NCI-H1694 (cell line): ENCODE measurements at places on chromosomes 7 and 10.

DNA sequence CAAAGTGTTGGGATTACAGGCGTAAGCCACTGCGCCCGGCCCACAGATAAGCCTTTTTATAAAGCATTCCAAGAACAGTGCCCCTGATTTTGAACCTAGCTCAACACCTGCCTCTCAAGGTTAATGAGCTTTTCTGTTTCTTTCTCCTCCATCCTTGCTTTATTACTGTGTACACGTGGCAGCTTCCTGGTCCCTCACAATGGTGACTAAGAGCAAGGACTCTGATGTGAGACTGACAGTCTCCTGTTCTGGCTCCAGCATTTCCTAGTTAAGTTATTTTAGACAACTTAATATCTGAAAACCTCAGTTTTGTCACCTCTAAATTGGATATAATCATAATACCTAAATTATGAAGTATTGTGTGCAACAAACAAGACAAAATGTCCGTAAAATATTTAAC is 9.9 kb downstream of the HABP2 start:
- no peak for DNase-seq

DNA sequence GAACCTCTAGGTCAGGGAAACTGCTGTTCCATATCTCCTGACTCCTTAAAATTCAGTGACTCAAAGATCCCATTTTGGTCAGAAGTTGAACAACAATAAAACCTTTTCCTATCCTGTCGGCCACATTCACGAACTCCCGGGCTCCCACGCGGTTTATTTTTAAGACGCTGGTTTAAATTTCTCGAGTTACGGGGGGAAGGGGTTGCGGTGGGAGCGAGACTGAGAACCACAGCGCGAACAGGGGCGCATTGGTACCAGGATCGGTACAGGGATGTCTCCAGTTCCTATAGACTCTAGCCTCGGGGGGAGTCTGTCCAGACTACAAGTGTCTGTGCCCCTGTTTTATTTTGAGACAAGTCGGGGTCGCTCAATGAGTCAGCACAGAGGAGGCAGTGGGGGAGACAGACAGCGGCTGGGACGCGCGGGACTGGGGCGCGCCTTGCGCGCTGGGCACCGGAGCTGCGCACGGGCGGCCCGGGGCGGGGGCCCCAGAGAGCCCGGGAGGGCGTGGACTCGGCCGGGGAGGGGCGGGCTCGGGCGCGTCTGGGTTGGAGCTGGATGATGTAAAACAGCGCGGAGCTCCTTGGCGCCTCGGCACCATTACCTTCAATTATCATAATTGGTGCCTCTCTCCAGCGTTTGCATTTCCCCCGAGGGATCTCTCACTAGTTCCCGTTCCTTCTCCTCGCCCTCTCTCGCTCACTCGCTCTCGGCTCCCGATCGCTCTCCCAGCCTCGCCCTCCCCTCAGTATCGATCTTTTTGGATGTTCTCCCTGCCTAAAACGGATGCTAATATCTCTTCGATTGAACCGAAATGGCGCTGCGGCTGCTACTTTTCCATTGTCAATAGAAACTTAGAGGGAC is 8.7 kb upstream of the BAMBI start:
- no peak for DNase-seq

DNA sequence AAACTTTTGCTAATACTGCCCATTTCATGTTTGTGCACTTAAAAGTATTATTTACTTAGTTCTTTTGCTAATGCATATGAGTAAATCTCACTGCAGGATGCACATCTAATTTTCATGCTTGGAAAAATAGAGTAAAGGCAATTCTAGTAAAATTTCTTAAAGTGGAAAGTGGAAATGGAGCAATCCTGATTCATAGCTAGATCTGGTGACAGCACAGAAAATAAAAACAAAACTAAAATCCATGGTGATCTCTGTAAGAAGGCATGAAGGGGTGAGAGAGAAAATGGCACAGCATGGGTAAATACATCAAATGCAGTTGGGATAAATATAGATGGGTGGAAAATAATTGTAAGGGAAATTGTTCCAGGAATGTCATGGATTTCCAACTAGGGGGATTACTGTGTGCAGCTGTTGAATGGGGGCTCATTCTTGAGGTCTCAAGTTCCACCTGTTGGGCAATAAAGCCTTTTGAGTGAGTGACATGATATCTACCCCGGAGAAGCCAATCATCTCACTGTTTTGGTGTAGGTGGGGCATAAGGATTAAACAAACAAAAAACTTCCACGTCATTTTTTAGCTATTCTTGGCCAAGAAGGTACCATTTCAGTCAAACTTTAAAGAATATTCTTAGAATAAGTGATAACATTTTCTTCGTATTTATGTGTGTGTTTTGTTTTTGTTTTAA is 1.7 kb upstream of the MCU start:
- DNase-seq, result no peak

GRCh38 chr7:67760971-67761370 is 764.3 kb downstream of the TYW1 start:
- no peak for DNase-seq

DNA sequence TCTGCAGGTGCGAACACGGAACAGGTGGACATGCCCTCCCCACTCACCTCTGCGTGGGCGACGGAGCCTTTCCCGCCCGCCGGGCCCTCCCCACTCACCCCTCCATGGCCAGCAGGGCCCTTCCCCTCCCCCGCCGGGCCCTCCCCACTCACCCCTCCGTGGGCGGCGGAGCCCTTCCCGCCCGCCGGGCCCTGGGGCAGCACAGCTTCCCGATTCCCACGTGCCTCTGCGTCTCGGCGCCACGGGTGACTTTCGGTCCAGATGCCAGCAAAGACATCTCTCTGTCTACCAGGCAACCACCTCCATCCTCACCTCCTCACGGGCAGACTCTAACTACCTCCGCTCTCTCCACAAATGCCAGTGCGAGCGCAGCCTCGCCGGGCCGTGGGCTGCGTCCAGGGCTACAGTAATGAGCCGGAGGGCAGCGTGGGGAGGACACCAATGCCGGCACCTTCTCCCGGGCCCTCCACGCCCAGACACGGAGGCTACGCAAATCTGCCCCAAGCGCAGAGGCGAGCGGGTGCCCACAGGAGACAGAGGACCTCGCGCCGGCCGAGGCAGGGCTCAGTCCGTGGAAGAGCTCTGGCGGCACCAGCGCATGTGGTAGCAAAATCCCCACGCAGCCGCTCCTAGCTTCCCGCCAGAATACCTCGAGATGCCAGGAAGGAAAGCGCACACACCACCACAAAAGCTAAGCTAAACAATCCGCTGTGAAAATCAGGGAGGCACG is 21.8 kb downstream of the GPER1 start:
- no peak for DNase-seq

GRCh38 chr7:157529768-157530560 is 193.2 kb downstream of the DNAJB6 start:
- no peak for DNase-seq

DNA sequence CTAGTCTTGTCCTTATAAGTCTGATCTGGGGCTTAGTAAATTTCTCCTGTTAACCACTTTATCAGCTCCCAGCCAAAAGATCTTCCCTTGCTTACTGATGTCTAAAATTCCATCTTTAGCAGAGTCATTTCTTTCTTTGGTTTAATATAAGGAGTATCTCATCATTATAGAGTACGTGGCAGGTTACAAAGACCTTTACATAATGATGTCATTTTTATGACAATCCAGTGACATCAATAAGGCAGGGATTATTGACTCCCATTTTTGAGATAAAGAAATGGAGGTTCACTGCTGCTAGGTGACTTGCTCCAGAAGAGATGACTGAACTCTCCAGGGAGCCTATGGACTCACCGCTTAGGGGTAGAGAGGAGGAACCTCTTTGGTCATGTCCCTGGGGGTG is 8.1 kb upstream of the IFRD1 start:
- DNase-seq, result no peak

DNA sequence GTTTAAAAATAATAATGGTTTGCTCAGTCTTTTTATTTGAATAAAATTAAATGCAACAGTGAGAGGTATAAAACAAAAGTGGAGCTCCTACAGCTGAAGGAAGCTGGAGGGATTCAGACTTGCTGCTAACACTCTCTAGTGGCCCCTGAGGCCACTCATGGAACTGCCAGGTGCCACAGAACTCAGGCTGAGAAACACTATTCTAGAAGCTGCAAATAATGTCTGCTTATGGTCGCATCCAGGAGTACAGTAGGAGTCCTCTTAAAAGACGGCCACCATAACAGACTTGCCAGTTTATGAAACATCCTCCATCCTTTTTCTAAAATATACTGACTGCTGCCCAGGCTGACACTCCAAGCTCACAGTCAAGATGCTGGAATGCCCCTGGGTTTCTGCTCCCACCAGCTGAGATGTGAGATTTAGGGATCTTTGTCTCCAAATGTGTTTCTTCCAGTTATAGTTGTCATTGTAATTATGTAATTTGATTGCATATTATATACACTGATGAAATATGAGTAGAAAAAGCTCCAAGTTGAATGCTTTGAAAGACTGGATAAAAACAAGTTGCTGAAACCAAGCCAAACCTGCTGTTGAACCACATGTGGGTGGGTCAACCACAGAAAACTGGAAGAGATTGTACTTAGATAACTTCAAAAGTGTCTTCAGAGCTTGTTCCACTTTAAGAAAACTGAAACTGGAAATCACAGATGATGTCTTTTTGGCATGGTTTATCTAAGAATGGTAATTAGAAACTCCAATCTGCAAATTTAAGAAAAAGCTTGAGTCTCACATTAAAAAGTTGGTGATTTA is 213.7 kb upstream of the AOAH start:
- no peak for DNase-seq

GRCh38 chr10:50625649-50626132 is 1.9 kb upstream of the SGMS1 start:
- DNase-seq, result peak; percentile 18

DNA sequence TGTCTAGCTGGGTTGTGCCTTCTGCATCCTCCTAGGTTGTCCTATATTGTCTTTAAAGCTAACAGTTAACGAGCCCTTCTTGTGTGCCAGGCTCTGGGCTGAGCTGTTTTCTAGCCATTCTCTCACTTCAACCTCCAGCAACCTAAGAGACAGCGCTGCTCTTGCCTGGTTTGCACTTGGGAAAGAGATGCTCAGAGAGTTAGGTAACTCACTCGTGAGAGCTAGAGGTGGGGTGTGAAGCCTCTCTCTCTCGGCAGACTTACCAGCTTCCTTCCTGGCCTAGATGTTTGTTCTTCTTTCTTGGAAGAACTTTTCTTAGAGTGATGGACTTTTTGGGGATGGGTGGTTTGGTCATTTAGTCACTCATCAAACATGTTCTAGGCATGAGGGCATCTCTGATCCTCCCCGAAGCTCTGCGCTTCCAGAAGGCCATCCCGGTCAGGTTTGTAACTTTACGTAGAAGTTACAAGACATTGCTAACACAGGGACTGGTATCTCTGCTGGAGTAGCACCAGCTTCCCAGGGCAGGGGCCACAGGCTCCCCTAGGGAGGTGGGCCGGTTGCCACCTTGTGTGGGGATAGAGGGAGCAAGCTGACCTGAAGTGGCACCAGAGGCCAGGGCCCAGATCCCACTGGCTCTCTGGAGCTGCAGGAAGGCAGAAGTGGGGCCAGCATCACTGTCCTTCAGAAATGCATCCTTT is 14.3 kb downstream of the TSPAN15 start:
- DNase-seq, result no peak

DNA sequence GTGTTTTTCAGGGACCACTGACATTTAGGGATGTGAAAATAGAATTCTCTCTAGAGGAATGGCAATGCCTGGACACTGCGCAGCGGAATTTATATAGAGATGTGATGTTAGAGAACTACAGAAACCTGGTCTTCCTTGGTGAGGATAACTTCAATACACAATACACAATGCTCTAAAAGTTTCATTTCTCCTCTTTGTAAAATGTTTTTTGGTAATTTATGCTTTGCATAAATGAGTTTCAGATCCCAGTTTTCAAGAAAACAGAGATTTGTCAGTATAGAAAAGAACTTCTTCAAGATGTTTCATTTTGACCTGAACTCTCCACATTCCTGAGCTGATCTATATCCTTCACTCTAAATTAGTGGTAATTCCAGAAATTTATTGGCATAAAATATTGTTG is 14.2 kb downstream of the ZNF92 start:
- DNase-seq, result no peak

GRCh38 chr7:45035893-45036292 is 35.9 kb downstream of the CCM2 start:
- no peak for DNase-seq

DNA sequence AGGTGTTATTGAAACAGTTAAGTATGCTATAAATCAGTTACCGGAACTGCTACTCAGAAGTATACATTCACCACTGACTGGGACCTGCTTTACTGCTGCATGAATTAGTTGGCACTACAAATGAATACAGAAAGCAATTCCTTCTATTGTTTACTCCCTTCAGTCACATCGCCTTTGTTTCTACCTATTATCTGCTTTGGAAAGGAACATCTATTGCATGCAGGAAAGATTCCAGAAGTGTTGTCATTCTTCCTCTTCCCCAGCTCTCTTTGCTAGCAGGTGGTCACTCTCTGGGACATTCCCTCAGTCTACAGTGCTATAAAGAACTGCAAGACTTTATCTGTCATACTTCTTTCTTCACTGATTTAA is 131.3 kb downstream of the ANK3 start:
- no peak for DNase-seq

DNA sequence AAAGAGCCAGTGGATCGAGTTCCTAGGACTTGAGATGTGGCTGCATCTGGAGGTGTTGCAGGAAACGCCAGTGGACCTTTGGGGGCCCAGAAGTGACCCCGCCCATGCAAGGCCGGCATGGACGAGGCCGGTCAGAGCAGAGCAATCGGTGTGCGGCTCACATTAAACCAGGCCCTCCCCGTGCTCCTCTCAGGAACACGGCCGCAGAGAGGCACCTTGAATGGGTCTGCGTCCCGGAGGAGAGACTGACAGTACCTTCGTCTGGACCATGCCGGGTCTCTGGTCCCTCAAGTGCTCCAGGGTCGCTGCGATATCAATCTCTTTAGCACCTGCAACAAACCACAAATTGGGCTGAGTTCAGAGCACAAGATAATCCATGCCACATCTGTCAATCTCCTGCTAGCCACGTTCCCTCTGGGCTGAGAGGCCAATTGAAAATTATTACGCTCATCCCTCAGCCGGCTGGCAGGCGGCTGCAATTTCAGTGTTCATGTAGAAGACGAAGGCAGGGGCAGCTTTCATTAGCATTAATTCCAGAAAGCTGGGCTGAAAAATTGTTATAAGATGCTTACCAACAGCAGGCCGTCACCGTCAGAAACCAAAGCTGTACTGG is 212.0 kb downstream of the DNAJB6 start:
- no peak for DNase-seq

DNA sequence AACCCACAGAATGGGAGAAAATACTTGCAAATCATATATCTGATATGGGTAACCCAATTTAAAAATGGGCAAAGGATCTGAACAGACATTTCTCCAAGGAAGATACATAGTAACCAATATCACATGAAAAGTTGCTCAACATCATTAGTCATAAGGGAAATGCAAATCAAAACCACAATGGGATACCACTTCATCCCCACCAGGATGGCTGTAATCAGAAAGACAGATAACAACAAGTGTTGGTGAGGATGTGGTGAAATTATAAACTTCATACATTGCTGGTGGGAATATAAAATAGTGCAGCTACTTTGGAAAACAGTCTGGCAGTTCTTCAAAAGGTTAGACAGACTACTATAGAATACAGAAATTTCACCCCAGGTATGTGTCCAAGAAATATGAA is 19.3 kb downstream of the AOC1 start:
- no peak for DNase-seq

- DNase-seq, result no peak
These were observed 72.0 kb downstream of the DGKI start for GRCh38 chr7:137774793-137775201.

GRCh38 chr7:135770139-135770710 is 21.6 kb upstream of the FAM180A start:
- no peak for DNase-seq

GRCh38 chr10:99605351-99605750 is 14.9 kb downstream of the SLC25A28 start:
- DNase-seq, result no peak

- DNase-seq, result no peak
These were observed 107.4 kb upstream of the FAM204A start for GRCh38 chr10:118449521-118449920.
